NCI-H1930 (cell line): ENCODE measurements at places on chromosomes 16 and 17.

DNA sequence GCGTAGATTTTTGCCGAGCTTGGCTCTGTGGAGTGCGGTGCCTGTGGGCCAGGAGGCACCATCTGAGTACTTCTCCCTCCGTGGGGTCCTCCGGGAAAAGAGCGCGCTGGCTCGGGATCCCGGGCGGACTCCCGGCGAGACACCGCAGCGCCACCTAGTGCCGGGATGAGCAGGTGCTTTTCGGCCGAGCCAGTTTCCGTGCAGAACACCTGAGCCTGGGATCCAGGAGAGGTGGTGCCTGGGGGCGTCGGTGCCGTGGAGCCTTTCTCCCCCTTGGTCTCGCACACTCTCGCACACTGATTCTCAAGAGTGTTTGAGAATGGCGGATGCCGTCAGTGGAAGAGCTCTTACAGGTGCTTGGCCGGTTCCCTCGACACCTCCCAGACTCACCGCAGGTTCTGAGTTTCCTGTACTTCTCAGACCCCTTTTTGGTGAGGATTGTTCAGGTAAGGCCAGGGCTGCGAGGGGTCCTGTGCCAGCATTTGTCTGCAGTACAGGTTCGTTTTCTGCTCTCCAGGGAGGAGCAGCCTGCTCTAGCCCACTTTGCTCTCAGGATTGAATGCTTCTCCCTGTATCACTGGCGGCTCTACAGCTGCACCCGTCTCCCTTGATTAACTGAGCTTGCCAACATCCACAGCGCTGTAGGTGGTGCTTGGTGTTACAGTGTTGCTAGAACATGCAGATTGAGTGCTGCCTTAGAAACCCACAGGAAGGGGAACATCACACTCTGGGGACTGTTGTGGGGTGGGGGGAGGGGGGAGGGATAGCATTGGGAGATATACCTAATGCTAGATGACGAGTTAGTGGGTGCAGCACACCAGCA lies 23.3 kb downstream of the TBCD start:
- peak; percentile 30 for DNase-seq

DNA sequence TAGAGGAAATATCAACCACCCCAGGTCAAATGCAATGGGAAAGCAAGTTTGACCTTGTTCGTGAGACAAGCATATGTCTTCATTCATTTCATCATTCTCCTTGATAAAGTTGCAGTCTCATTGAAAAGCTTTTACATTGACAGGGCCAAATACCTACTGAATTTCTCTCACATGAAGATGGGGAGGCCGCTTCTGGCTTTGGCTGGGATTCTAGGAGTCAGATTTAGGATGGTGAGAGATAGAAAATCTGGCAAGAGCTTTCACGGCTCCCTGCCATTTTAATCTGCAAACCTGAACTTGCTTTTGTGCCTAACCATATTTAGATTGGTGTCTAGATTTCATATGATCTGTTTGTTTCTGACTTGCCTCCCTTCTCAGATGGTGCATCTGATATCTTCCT lies 88.0 kb downstream of the TMEM100 start:
- no peak for DNase-seq

DNA sequence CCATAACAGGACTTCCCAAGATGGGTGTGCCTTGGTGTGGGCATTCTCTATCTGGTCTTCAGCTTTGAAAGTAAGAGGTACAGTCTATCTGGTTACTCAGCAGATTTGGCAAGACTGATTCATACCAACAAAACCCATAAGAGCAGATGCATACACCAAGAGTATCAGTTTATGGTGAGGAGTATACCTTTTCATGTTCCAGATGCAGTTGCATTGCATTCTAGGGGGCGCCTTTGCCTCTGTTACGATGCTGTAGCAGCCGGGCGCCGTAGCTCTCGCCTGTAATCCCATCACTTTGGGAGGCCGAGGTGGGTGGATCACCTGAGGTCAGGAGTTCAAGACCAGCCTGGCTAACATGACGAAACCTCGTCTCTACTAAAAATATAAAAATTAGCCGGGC lies 31.1 kb upstream of the CARMIL2 start:
- no peak for DNase-seq

DNA sequence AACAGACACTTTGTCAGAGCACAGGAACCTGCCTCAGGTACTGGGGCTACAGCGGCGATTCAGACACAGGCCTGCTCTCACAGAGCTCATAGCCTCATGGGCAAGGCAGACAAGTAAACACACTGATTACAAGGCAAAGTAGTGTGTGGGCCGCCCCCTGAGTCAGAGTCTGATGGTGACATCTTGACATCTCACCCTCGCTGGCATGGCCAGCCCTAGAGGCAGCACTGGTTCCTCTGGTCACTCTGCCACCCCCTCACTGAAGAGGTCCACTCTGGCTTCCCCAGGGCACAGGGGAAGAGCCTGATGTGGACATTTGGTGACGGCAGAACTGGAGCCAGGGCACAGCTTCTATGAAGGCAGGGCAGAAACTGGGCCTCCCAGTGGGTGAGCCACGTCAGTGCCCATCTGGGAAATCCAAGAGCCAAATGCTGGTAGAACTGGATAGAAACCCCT lies 32.9 kb upstream of the TOB1 start:
- DNase-seq = no peak

DNA sequence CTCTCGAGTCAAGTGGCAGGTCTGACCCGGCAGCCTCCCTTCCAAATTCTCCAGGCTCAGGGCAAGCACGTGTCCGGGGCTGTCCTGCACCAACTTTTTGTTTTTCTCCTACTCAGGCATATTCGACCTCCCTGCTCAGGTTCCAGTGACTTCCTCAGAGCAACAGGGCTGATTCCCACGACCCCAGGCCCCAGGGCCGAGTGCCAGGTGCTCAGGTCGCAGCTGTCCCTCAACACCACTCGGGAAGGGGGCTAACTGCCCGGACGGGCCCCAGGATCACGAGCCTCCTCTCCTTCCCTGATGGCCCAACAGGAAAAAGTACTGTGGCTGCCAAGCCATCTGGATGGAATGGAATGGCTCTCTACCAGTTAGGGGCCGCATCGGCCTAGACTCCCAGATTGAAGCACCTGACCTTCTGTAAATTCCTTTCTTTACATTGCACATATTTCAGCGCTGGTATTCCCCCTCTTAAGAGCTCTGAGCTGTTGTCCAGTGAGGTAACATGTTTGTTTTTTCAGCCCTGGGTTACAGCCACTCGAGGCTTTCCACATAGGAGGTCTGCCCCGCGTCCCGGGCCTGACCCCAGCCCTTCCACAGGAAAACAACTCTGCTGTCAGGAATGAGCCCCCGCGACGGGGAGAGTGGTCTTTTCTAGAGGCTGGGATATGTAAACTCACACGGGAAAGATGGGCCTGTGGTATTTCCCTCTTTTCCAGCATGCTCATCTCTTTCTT lies 25.0 kb downstream of the NXN start:
- no peak for DNase-seq

DNA sequence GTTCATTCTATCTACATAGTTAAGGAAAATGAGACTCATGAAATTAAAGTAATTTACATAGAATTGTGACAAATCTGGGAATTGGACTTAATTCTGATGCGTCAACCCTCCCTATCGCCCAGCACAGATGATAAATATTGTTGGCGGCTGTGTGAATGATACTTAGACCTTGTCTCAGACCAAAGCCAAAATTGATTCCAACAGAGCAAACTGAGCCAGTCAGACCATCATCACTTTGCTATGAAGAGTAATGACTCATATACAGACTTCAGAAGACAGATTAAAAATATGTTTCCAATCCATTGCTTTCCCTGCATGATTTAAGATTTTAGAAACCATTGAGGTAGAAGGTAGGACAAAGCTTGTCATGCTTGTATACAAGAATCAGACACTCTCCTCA lies 1156.7 kb upstream of the CDH8 start:
- no peak for DNase-seq

GRCh38 chr17:32801193-32801592 lies 75.7 kb downstream of the MYO1D start:
- DNase-seq = no peak
